ENCODE measurements at places on chromosomes 12 and 14.

GRCh38 chr12:55733021-55733555 is 4.3 kb upstream of the CD63 start:
- no peak for DNase-seq

GRCh38 chr12:43571885-43572284 is 19.9 kb upstream of the ADAMTS20 start:
- no peak for DNase-seq

DNA sequence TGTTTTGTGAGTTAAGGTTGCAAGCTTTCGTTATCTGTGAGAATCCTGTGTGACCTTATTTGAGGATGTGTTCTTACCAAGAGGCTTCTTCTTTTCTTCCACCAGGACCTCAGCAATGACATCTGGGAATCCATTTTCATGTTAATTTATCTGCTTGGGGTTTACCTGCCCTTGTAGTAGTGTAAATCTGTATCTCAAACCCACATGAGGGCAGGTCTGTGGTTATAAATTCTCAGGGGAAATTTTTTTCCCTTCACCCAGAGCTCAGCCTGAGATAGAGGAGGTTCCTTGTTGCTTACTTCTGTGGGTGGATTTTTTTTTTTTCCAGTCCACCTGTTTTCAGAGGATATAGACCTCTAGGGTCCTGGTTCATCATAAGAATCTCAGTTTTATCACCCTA is 70.8 kb downstream of the AKAP6 start:
- no peak for DNase-seq

- DNase-seq: no peak
Observed at GRCh38 chr14:59215322-59215721, 26.9 kb downstream of the DAAM1 start.

- peak; percentile 91 for DNase-seq
Observed at GRCh38 chr12:69052613-69053408, 119.8 kb upstream of the CPM start.

DNA sequence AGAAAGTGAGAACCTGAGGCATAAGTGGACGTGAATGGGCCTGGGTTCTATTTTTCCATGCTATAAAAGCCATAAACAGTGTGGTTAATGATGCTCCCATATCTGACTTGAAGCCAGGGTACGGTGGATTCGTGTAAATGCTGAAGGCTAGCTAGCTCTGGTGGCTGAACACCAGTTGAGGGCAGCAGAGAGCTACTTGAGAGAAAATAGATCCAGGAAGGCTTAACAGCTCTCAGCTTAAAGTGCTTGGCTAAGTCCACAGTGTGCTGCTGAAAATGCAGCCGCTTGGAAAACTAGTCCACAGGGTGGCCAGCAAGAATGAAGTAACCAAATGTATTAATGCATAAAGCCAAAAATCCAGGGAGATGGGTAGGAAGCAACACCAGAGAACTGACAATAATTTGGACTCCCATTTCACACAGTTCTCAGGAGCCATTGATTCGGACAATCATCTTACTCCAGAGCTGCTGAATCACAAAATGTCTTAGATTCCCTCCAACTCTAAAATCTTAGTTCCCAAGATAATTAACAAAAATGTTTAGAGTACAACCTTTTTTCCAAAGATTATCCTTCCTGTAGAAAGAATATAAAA is 15.0 kb upstream of the FOXG1 start:
- DNase-seq: peak; percentile 49

DNA sequence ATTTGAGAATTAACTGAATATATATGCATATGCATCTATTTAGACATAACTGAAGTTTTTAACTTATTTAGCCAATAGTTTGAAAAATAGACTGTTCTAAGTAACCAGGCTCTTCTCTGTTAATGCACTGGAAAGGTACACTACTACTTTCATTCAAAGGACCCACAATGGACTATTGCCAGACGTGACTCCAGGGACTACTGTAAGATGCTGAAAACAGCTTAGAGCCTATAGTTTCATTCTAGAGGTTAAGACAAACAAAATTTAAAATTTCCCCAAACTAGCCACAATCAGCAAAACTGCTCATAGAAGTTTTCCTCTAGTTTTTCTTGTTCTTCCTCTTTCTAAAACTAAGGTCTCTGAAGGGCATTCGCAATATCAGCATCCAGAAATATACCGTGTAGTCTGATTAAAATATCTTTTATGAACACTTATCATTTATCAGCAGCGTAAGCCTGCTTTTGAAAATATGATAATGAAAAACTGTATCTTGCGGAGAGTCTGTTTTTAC is 10.4 kb downstream of the APPL2 start:
- no peak for DNase-seq

- peak; percentile 21 for DNase-seq
Observed at GRCh38 chr14:96592591-96593386, 90.6 kb downstream of the PAPOLA start.

DNA sequence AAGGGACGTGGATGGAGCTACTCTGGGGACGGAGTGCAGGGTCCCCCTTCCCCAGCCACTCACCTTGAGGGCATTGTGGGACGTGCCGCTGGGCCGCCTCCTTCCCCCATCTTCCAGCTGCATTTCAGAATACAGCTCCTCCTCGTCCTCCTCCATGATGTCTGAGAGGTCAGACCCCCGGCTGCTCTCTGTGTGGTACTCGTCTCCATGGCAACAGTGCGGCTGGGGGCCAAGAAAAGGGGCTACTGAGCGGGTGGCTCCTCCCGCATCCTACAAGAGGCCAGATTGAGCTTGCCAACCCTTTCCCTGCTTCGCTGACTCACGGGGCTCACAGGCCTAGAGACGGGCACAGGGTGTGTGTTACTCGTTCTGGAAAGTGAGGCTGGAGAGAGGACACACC is 90.4 kb downstream of the PIWIL1 start:
- DNase-seq: no peak

GRCh38 chr14:88470542-88471440 is 84.0 kb downstream of the PTPN21 start:
- peak; percentile 50 for DNase-seq

GRCh38 chr12:41234692-41235091 is 46.6 kb downstream of the PDZRN4 start:
- no peak for DNase-seq

GRCh38 chr12:9052610-9053009 is 63.1 kb downstream of the A2M start:
- no peak for DNase-seq

DNA sequence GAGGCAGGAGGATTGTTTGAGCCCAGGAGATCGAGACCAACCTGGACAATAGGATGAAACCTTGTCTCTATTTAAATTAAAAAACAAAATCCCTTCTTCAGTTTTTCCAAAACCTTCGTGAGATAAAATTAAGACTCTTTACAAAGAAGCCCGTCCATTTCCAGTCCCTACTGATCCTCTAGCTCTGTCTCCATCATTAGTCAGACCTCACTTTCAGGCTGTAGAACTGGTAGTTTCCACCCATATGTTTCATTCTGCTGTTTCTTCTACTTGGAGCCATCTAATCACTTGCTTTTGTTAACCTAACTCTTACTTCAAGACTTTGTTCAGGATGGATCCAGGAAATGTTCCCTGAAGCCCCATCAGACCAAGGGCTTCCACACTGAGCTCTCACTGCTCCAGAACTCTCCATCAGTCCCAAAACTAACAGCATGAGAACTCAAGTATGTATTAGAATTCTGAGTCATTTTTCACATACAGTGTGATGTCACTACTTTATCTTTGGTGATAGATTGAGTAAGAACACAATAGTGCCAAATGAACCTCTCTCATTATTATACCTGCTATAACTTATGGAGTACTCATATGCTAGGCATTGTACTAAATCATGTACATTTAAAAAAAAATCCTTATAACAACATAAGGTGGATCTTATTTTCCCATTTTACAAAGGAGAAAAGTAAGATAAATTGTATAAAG is 90.8 kb downstream of the PRICKLE1 start:
- no peak for DNase-seq

GRCh38 chr14:57317248-57317833 is 48.6 kb downstream of the AP5M1 start:
- DNase-seq: peak; percentile 72

GRCh38 chr14:36243183-36243582 is 66.7 kb upstream of the PTCSC3 start:
- no peak for DNase-seq

GRCh38 chr14:45261209-45261608 is 8.2 kb upstream of the MIS18BP1 start:
- peak; percentile 33 for DNase-seq

DNA sequence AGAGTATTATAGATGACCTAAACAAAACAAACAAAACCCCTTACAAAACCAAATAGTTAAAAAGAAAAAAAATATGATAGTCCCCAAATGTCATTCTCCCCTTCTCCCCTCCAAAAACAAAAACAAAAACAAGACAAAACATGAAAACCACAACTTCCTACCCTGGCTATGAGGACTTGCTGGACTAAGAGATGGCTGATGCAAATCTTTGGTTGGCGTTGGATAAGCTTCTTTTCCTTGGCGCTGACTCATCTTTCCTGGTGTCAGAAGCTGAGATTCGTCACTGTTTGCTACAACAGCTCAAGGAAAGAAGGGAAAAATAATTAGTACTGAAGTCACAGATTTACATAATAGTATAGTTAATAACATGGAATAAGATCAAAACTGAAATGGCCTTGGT is 102.5 kb upstream of the BBS10 start:
- peak; percentile 79 for DNase-seq

- DNase-seq: peak; percentile 87
Observed at GRCh38 chr12:52798003-52798670, 2.2 kb upstream of the KRT3 start.

DNA sequence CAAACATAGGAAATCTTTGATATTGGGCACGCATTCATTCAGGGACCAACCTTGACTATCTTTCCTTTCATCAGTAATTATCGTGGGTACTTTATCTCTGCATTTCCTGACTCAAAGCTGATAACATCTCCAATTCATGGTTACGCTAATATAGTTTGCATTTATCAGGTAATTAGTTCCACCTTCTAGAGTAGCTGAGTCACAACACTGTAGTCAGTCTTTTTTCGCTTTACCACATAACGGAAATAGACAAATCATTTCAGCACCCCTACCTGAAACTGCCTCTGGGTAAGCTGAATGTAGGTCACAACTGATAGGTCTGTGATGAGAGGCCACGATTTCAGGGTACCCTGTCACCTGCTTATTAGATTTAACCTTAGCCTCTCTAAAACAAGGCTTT is 36.7 kb upstream of the IL22 start:
- DNase-seq: no peak

GRCh38 chr12:116659771-116660481 is 77.9 kb downstream of the SPRING1 start:
- DNase-seq: peak; percentile 33

DNA sequence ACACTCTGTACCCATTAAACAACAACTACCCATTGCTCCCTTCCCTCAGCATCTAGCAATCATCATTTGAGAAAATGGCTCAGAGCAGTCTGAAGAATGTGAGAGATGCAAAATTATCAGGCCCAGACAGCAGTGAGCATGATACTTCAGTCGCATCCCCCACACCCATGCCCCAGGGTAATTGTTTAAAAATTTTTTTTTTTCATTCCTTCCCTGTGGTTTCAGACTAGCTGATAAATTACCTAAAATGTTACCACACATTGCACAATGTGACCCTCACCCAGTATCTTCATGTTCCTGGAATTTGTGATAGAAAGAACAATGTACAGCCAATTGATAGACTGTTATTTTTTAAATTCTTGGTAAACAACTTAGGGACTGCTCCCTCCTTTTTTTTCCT is 11.3 kb upstream of the USP15 start:
- DNase-seq: peak; percentile 30

DNA sequence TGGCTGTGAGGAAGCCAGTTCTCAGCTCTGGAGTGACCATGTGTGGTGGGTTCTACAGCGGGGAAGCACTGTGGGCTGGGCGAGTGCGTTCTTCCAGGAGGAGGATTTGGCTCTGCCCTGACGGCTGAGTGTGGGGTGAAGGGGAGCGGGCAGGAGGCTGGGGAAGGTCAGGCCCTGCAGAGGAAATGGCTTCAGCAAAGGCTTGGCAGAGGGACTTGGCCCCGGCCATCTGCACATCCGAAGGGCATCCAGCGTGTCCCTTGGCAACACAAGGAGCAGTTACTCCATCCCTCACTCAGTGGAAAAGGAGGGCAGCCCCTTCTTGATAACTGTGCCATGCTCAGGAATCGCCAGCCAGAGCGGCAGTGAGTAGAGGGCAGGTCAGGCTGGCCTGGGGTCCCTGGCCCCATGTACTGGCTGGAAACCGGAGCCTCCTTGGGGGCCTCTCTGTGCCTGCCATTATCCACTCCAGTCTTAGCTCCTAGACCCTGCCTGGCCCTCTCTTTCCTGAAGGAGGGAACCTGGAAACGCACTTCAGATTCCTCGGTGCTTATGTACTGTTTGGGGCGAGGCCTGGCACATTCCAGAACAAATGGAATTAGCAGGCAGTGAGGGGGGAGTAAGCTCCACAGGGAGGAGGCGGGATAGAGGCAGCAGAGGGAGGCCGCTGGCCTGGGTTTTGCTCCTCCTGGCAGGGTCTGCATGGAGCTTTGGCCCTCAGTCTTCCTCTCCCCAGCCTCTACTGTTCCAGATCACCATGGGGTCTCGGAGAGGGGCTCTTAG is 133.6 kb upstream of the NCOR2 start:
- DNase-seq: peak; percentile 57

- DNase-seq: no peak
Observed at GRCh38 chr12:77401770-77402081, 336.4 kb upstream of the E2F7 start.

DNA sequence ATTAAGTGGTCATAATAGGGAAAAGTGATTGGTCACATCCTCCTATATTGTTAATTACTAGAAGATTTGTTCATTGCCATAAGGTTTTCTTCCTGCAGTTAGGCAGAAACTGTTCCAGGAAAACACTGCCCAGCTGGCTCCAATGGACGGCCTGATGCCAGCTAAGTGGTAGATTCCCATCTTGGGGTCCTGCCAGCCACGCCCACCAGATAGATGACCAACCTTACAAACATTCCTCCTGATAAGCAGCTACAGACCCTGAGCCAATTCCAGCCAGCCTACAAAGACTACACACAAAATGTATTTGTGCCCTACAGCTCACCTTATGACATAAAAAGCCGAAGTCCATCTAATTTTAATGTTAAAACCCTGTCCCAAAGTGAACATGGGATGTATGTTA is 685.9 kb upstream of the USP15 start:
- DNase-seq: no peak

DNA sequence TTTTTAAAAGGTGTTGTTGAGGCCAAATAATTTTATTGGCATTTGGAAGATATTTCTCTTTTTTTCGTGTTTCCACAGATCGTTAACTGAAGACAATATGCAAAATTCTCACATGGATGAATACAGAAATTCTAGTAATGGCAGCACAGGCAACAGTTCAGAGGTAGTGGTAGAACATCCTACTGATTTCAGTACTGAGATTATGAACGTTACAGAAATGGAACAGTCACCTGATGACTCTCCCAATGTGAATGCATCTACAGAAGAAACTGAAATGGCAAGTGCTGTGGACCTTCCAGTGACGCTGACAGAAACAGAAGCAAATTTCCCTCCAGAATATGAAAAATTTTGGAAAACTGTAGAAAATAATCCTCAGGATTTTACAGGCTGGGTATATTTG is 11.2 kb downstream of the PRPF39 start:
- no peak for DNase-seq

- peak; percentile 57 for DNase-seq
Observed at GRCh38 chr12:95574799-95575452, 23.6 kb upstream of the USP44 start.

GRCh38 chr12:40439771-40440492 is 215.1 kb downstream of the LRRK2 start:
- no peak for DNase-seq

GRCh38 chr12:55723516-55724225 is 3.5 kb downstream of the RDH5 start:
- DNase-seq: no peak

Data from EL (cell line).